ENCODE measurements at places on chromosomes 5 and 9.

DNA sequence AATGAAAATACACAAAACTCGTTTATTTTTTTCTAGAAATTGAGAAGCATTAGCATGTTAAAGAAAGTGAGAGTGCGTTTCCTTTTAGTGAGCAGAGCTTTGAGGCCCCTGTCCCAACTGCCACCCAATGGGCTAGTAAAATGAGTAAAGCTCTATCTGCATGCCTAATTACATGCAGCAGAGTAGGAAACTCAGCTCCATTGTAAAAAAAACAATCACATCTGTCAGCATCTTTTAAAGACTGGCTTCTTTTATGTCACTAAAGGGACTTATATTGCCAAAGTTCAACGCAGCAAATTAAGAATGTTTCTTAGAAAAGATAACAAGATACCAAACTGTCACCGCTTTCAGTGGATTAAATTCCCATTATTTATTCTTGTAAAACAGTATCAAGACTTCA lies 154.0 kb downstream of the SNCAIP start:
- DNase-seq = no peak

- no peak for DNase-seq
Observed at GRCh38 chr5:40838086-40838485, 3.1 kb upstream of the RPL37 start.

DNA sequence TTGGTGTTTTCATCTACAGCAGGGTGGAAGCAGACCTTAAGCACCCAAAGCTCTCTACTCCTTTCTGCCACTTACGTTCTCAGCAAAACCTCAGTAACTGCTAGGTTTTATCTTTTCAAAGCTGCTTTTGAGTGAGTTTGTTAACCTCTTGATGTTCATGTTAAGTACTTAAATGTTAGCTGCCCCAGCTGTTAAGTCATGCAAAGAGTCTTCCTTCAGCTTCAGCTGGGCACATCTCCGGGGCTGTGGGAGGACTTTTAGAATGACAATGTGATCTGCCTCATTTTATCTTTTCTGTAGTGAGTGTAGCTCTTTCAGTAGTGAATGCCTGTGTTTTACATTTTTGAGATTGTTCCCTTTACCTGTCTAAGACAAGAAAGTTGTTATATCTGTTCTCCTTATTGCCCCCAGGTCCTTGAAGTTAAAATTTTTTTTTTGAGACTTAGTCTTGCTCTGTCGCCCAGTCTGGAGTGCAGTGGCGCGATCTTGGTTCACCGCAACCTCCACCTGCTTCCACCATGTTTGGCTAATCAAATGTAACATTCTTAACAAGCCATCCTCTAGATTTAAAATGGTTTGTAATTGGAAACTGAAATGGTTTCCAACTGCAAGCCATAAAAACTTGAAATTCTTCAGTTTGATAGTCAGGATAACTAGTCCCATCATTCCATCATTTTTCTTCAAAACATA lies 19.6 kb downstream of the KDM4C start:
- DNase-seq = no peak

DNA sequence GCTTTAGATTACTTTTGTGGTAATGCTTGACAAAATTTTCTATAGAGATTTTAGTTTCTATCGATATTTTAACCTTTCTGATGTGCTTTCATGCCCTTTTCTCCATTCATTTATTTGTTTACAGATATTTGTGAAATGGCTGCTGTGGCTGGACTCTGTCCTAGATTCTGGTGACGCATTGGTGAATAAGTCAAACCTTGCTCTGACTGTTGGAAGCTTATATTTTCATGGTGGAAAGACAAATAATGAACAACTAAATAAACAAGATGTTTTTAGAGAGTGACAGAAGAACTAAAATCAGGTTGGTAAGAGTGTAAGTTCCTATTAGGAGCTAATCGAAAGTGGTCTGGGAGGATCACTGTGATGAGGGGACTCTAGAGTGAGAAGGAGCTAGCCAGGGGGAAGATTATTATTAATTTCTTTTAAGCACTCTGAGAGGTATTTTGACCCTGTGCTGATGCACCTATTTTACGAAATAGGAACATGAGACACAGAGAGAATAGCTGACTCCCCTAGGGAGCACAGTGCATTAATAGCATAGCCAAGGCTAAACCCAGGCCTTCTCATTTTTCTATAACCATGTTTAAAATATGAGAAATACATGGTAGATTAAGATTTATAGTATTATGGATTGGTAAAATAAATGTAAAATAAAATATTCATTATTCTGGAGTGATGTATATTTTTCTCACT lies 411.9 kb upstream of the ARRDC3 start:
- no peak for DNase-seq

Measured in stimulated activated CD4-positive, alpha-beta T cell treated with anti-CD3 and anti-CD28 coated beads, Interleukin-4, amount 100 ng/mL, for 48 hours (primary cell).